ENCODE measurements at places on chromosomes 1 and 21.

GRCh38 chr21:45094412-45094811 is 20.0 kb downstream of the ADARB1 start:
- peaks cover 55% of the 10 kb centered on the region for H3K4me1 ChIP-seq
- H3K27me3 ChIP-seq = peaks cover 2% of the 10 kb centered on the region
- no peaks in the 10 kb centered on the region for H3K36me3 ChIP-seq
- DNase-seq = no peak

DNA sequence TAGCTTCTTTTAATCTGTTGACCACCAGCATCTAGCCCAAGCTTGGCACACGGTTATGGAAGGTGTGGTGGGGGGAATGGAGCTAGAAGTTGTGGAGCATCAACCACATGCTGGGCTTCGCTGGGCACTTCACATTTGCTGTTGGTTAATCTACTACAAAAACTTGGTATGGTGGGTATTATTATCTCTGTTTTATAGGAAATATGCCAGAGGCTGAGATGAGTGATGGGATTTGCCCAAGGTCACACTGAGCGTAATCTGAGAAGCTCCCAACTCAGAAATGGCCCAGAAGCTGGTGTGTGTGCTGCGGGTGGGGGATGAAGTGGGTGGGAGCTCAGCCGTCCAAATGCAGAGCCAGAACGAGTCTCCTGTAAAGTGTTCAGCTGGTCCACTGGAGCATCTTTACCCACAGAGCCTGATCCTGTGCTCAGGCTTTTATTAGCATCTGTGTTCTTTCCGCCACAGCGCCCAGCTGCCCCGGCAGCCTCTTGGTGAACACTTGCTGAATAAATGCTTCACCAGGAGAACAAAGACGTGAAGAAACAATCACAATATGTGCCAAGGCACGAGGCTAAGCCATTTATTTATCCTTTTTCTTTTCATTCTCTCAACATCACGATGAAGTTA is 98.6 kb upstream of the JUN start:
- no peak for DNase-seq
- H3K27ac ChIP-seq = no peak overlapping the region
- peaks cover 18% of the 10 kb centered on the region for H3K4me1 ChIP-seq
- no peaks in the 10 kb centered on the region for H3K27me3 ChIP-seq
- no peaks in the 10 kb centered on the region for H3K36me3 ChIP-seq

GRCh38 chr1:229058729-229059128 is 212.2 kb upstream of the RAB4A start:
- no peak overlapping the region for H3K27ac ChIP-seq
- H3K4me3 ChIP-seq = no peak overlapping the region
- H3K27me3 ChIP-seq = peaks cover 2% of the 10 kb centered on the region
- no peak for DNase-seq
- peaks cover 24% of the 10 kb centered on the region for H3K4me1 ChIP-seq
- no peaks in the 10 kb centered on the region for H3K36me3 ChIP-seq

GRCh38 chr1:53600561-53600960 is 138.4 kb downstream of the GLIS1 start:
- no peak for DNase-seq
- peaks cover 7% of the 10 kb centered on the region for H3K27me3 ChIP-seq
- H3K4me1 ChIP-seq = no peaks in the 10 kb centered on the region
- no peak overlapping the region for H3K27ac ChIP-seq
- no peaks in the 10 kb centered on the region for H3K36me3 ChIP-seq

DNA sequence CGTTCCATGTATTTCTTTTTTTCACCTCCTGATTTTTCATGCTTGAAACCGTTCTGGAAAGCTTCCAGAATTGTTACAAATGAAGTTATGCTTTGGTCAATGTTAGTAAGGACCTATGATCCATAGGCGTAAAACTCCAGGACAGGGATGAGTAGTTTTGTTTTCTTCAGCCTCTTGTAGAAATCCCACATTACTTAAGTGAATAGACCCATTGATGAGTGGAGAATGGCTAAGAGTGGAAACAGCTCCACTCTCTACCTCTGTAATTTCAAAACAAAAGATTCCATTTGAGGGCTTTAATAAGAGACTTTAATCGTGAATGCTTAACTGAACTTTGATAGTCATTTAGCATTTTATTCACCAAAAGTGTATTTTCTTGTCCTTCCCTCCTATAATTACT is 3.0 kb upstream of the TGFB2 start:
- peaks cover 6% of the 10 kb centered on the region for H3K27me3 ChIP-seq
- H3K36me3 ChIP-seq = no peaks in the 10 kb centered on the region
- H3K27ac ChIP-seq = no peak overlapping the region
- DNase-seq = no peak

DNA sequence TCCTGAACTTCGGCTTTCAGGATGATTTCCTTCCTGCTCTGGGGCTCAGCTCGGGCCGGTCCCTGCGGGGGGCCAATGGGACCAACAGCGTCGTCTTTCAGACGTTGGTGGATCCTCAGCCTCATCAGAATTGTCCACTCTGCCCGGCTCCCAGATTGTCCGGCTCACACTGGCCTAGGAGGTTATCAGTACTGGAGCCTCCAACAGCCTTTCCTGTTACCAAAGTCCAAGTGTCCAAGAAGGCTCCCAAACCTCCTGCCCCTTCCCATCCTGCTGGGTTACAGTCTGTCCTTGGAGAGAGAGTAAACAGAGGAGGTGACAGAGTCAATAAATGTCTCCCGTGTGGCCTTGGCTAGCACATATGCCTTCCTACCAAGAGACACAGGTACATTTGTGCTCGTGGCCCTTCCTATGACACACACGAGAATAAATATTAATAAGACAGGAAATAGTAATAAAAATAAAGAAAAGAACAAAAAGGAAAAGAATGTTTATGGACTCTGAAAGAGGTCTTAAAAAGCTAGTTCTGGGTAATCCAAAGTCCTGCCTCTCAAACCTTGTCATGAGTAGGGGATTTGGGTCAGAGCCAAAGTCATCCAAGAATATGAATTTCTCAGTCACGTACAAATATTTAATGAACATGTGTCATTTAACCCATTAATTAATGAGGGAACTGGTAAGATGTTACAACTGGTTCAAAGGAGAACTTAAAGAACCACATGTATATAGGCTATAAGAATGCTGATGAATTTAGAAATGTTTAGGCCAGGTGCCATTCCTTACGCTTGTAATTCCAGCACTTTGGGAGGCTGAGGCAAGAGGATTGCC is 80.8 kb upstream of the SLC2A1 start:
- no peaks in the 10 kb centered on the region for H3K36me3 ChIP-seq
- H3K4me3 ChIP-seq = no peak overlapping the region
- peaks cover 39% of the 10 kb centered on the region for H3K4me1 ChIP-seq
- no peaks in the 10 kb centered on the region for H3K27me3 ChIP-seq

DNA sequence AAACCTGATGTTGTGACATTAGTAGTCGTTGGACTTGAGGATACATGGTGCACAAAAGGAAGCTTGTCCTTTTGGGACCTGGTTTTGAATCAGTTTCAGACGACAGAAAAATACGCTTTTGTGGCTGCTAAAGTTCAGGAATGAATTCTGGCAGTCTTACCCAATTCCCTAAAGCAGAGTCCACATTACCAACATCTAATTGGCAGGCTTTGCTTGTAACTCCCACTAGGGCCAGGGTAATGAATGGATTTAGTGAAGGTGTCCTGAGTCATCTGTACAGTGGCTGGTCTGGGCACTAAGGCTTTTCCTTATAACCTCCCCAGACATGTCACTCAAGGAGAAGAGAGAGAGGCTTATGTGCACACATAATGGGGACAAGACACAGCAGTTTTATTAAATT is 66.2 kb upstream of the RNPC3 start:
- no peaks in the 10 kb centered on the region for H3K36me3 ChIP-seq
- DNase-seq = no peak
- no peak overlapping the region for H3K27ac ChIP-seq
- no peak overlapping the region for H3K4me3 ChIP-seq
- H3K4me1 ChIP-seq = peaks cover 5% of the 10 kb centered on the region

GRCh38 chr1:213131851-213132655 is 81.0 kb downstream of the RPS6KC1 start:
- DNase-seq = no peak
- H3K36me3 ChIP-seq = no peaks in the 10 kb centered on the region
- no peak overlapping the region for H3K27ac ChIP-seq
- H3K4me3 ChIP-seq = no peak overlapping the region
- peaks cover 19% of the 10 kb centered on the region for H3K4me1 ChIP-seq

DNA sequence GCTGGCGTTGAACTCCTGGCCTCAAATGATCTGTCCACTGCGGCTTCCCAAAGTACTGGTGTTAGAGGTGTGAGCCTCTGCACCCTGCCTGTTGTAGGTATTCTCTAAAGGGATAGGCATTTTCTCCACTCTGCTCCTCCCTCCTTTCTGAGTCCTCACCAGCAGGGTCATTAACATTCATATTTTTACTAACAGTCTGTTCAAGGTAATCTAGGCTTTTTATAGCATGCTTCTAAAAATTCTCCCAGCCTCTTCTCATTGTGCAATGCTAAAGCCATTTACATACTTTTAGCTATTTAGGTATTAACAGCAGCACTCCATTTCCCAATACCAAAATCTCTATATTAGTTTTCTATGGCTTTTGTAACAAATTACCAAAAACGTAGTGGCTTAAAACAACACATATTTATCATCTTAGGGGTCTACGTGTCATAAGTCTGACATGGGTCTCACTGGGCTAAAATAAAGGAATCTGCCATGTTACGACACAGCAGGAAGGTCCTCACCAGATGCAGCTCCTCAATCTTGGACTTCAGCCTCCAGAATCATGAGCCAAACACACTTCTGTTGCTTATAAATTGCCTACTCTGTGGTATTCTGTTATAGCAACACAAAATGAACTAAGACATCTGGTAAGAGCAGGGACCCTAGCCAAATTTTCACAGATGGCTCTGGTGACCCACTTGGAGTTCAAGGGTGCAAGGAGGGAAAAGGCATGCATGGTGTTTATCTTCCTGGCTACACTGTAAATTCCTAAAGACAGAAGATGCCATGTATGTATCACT is 2.9 kb upstream of the SLC2A7 start:
- no peak for DNase-seq
- no peaks in the 10 kb centered on the region for H3K4me1 ChIP-seq
- peaks cover 2% of the 10 kb centered on the region for H3K27me3 ChIP-seq
- H3K4me3 ChIP-seq = no peak overlapping the region
- peaks cover 9% of the 10 kb centered on the region for H3K36me3 ChIP-seq

DNA sequence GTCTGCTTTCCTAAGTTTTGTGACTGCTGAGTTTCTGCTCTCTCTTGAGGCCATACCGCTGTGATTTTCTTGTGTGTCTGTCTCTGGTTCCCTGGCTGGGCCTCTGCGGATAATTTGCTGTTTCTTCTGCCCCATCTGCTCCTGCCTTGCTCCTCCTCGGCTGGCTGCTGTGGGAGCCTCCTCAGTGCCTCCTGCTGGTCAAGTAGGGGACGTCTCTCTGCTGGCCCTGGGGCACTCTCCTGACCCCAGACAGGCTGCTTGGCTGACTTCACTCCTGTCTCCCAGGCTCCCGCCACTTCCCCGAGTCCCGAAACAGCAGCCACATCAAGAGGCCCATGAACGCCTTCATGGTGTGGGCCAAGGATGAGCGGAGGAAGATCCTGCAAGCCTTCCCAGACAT is 28.5 kb downstream of the ETNK2 start:
- peak overlapping the region; percentile 19 for H3K4me3 ChIP-seq
- peaks cover 55% of the 10 kb centered on the region for H3K36me3 ChIP-seq

GRCh38 chr21:31710586-31710985 is 21.3 kb downstream of the SCAF4 start:
- H3K4me1 ChIP-seq = peaks cover 22% of the 10 kb centered on the region
- H3K36me3 ChIP-seq = no peaks in the 10 kb centered on the region
- no peak overlapping the region for H3K27ac ChIP-seq
- H3K27me3 ChIP-seq = no peaks in the 10 kb centered on the region
- no peak overlapping the region for H3K4me3 ChIP-seq
- no peak for DNase-seq

- H3K27me3 ChIP-seq = peaks cover 9% of the 10 kb centered on the region
- H3K36me3 ChIP-seq = no peaks in the 10 kb centered on the region
- peaks cover 30% of the 10 kb centered on the region for H3K4me1 ChIP-seq
- no peak for DNase-seq
- peak overlapping the region; percentile 98 for H3K27ac ChIP-seq
These were observed 14.4 kb downstream of the LMNA start for GRCh38 chr1:156128654-156129597.

DNA sequence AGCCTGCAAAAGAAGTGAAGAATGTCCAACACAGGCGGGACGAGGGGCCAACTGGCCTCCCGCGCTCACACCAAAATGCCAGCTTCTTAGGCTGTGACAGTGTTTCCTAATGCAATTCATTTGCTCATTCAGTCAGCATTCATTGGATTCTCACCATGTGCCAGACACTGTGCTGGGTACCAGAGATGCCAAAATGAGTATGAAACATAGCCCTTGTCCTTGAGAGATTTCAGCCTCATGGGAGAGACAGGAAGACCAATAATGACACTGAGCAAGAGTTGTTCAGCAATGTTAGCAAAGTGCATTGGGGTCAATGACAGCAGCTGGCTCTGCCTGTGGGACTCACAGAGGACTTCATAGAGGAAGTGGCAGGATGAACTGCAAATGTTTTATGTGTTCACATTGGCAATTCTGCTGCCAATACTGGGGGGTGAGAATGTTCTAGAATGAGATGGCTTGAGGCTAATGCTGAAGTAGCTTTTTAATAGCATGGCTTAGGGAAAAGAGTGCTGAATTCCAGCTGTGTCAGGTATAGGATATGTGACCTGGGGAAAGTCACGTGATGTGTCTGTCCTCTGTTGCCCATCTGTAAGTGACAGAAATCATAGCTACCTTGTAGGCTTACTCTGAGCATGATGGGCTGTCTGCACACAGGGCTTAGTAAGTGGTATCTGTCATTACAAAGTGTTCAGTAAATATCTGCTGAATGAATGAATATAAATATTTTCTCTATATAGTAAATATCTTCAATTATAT is 58.3 kb upstream of the KIF26B start:
- no peak for DNase-seq
- H3K27ac ChIP-seq = no peak overlapping the region
- H3K4me3 ChIP-seq = no peak overlapping the region
- H3K36me3 ChIP-seq = no peaks in the 10 kb centered on the region
- H3K27me3 ChIP-seq = no peaks in the 10 kb centered on the region

DNA sequence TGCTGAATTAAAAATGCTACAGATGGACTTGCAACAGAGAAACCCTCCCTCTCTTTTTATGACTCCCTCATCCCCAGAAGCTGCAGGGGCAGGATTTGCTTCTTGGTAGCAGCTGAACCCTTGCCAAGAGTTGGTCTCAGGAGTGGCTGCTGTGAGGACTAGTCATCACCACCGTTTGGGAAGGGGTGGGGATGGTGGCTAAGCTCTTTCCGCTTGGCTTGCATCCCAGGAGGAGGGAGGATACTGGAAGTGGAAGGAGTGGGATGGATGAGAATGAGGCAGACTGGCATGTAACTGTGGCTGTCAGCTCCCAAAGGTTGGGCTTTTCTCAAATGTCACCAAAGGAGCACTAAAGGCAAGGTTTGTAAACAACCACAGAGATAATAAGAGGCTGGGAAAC is 50.8 kb upstream of the COL24A1 start:
- peaks cover 6% of the 10 kb centered on the region for H3K4me1 ChIP-seq
- H3K36me3 ChIP-seq = no peaks in the 10 kb centered on the region
- no peak overlapping the region for H3K4me3 ChIP-seq
- no peak for DNase-seq

GRCh38 chr1:201258763-201259230 is 24.5 kb upstream of the PKP1 start:
- DNase-seq = no peak
- peaks cover 2% of the 10 kb centered on the region for H3K27me3 ChIP-seq
- H3K4me1 ChIP-seq = peaks cover 2% of the 10 kb centered on the region
- no peak overlapping the region for H3K4me3 ChIP-seq

Data from endothelial cell (in vitro differentiated cells).